ENCODE measurements at places on chromosomes 12 and 14.

- DNase-seq: no peak
Observed at GRCh38 chr14:42047421-42048055, 440.9 kb downstream of the LRFN5 start.

GRCh38 chr12:28223025-28223554, 32.8 kb downstream of the CCDC91 start:
- DNase-seq: no peak

- no peak for DNase-seq
Observed at GRCh38 chr14:104187931-104188726, 49.7 kb downstream of the KIF26A start.

- no peak for DNase-seq
Observed at GRCh38 chr12:111636209-111636945, 37.3 kb upstream of the ATXN2 start.

Measured in T-helper 17 cell (primary cell).